Activated naive CD4-positive, alpha-beta T cell treated with Interleukin-2 at 50 U/mL for 16 hours (primary cell): ENCODE measurements at places on chromosomes 1 and 21.

GRCh38 chr1:163361123-163361934, 39.6 kb downstream of the NUF2 start:
- no peak for DNase-seq

DNA sequence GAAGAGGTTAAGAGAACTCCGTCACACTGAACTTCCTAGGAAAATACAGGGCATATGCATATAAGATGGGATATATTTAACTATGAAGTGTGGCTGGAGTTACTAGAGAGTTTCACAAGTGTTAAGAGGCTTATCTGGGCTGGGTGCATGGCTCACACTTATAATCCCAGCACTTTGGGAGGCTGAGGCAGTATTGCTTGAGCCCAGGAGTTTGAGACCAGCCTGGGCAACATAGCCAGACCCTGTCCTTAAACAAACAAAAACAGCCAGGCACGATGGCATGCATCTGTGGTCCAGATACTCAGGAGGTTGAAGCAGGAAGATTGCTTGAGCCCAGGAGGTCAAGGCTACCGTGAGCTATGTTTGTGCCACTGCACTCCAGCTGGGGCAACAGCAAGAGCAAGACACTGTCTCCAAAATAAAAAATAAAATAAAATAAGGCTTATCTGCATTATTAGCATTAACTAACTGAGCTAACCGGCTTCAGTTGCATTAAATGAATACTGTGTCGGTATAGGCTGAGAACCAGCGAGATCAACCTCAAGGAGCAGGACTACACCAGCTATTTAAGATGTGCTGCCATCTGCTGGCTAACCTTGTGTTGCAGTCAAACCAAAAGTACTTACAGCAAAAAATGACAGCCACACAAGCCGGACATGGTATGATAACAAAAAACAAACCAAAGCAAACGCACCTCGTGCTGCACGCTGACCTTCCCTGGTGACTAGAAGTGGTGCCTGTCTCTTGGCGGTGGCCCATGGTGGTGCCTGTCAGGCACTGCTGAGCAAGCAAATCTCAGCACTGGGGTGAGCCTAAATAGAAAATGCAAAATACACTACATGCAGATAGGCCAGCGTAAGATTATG, 19.7 kb upstream of the RBBP5 start:
- DNase-seq: peak; percentile 69

DNA sequence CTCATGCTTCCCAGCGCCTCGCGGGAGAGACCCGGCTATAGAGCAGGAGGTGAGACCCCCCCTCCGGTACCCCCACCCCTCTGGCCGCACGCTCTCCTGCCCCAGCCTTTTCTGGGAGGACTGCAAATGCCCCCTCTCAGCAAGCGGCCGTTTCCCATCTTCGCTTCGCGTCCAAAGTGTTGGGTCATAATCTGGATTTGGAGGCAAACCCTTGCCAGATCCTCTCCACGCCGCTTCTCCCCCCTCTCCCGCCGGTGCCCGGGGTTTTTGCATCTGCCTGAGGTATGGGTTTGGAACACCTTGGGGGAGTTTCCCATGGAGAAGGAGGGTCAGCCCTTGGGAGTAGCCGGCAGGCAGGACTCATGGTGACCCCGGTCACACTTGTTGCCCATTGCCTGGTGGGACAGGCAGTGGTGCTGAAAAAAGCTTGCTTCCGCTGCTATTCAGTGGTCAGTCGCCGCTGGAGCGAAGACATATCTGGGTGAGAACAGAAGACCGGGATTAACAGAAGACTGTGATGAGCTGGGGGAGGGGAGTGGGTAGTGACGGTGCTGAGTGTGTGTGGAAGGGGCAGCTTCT, 935 bp downstream of the KCNK2 start:
- no peak for DNase-seq

GRCh38 chr1:3638676-3639075, 11.2 kb downstream of the WRAP73 start:
- no peak for DNase-seq

DNA sequence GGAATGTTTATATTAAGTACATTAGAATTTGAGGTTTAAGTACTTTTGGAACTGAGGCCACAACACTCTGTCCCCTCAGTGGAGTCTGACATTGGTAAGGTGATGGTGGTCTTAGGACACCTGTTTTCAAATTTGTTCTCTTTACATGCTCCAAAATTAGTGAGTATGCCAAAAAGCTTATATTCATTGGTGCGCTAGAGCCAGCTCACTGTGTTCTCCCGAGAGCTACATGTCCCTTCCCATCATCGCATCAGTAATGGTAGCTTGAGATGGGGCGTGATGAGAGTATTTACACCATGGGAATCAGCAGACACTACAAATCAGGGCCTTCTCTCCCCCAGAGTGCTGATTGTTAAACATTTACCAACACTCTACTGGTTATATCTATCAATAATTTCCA, 19.5 kb downstream of the ETS2 start:
- DNase-seq: no peak

DNA sequence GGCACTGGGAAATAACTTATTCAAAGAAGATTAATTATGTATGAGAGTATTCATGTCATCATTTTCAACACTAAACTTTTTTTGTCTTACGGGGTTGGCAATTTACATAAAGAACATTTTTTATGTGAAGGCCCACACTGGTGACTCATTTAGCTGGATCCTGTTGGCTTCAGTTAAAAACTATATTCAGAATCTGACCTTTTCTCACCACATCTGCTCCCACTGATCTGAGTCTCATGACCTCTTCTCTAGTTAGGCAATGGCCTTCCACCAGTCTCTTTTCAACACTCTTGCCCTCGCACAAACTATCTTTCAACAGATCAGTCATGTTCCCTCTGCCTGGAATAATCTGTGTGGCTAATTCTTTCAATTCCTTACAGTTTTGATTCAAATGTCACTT, 53.4 kb downstream of the TMPRSS15 start:
- DNase-seq: no peak

GRCh38 chr1:110343249-110343648, 4.1 kb downstream of the RBM15 start:
- DNase-seq: no peak

DNA sequence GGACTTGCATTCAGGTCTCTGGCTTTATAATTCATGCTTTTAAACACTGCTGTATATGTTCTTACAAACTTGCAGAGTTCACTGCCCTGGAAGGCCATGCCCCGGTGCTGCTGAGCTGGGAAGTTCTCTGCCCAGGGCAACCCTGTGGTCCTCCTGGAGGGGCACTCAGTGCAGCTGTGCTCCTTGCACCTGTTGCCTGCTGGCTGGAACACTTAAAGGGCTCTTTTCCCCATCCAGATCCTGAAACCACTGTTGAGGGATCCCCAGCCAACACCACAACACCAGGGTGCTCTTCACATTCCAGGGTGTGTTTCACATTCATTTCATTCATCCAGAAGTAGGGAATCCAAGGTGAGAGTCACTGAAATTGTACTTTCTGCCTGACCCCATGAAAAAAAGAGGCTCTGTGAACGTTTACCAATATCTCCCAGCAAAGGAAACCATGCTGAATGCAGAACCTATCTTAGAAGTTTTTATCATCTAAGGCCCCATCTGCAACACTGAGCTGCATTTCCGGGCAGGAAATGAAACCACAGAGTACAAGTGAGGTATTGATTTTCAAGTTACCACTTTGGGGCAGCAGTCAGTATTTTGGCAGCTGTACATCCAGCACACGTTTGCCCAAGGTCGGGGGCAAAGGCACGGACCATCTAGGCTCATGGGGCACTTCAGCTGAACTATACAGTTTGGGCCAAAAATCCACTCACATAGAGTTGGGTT, 16.4 kb upstream of the KIAA0040 start:
- peak; percentile 44 for DNase-seq

GRCh38 chr1:67836769-67837168, 3.5 kb upstream of the GNG12 start:
- DNase-seq: no peak

DNA sequence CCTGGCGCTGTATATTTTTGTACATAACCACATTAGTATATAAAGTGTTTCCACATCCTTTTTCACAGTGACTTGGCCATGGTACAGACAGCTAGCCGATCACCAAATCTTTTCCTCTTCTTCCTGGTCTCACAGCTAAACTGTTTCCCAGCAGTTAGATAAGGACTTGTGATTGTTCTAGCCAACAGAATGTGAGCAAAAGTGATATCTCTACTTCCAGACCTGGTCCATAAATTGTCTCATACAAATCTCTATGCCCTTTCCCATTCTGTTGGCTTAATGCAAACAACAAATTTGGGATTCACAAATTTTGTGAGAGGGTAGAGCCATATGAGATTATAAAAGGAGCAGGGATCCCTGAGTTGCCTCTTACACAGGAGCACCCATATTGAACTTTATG, 19.5 kb downstream of the PAFAH2 start:
- no peak for DNase-seq

GRCh38 chr1:93963585-93963984, 54.4 kb upstream of the GCLM start:
- DNase-seq: no peak

DNA sequence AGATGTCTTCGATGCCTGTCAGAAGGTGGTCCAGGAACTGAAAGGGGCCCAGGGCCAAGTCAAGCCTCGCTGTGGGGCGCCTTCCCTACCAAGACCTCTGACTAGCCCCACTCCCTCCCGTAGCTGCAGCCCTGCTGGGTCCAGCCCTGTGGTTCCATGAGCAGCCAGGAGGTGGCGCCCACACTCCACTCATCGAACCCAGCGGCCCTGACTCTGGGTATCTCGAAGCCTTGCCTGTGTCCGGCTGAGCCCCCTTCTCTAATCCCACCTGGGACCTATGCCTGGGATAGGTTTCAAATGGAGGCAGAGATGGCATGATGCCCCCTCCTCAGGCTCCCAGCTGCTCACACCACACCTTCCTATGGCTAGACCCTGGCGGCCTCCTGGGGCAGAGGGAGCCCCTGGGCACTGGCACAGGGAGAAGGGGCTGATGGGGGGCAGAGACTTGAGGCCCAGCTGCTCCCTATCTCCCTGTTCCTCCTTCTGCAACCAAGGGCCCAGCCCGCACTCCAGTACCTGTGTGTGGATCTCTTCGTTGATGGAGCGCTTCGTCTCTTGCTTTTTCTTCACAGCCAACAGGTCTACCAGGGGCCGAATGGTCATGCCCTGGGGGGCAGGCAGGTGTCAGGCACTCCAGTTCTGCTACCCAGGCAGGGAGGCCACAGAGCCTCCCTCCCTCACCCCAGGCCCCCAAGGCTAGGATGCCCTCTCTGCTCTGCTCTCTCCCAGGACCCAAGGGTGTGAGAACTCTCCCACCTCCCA, 52.0 kb downstream of the SLC9A1 start:
- peak; percentile 84 for DNase-seq

- DNase-seq: peak; percentile 55
Measured at GRCh38 chr1:210400043-210400840, 71.5 kb downstream of the HHAT start.

GRCh38 chr1:205665201-205666045, 14.9 kb downstream of the SLC45A3 start:
- DNase-seq: no peak

GRCh38 chr1:92466683-92467352, 19.9 kb downstream of the GFI1 start:
- DNase-seq: no peak

- no peak for DNase-seq
Measured at GRCh38 chr1:13546791-13547190, 33.0 kb upstream of the LRRC38 start.

GRCh38 chr1:227317523-227318015, 723 bp downstream of the CDC42BPA start:
- DNase-seq: no peak

DNA sequence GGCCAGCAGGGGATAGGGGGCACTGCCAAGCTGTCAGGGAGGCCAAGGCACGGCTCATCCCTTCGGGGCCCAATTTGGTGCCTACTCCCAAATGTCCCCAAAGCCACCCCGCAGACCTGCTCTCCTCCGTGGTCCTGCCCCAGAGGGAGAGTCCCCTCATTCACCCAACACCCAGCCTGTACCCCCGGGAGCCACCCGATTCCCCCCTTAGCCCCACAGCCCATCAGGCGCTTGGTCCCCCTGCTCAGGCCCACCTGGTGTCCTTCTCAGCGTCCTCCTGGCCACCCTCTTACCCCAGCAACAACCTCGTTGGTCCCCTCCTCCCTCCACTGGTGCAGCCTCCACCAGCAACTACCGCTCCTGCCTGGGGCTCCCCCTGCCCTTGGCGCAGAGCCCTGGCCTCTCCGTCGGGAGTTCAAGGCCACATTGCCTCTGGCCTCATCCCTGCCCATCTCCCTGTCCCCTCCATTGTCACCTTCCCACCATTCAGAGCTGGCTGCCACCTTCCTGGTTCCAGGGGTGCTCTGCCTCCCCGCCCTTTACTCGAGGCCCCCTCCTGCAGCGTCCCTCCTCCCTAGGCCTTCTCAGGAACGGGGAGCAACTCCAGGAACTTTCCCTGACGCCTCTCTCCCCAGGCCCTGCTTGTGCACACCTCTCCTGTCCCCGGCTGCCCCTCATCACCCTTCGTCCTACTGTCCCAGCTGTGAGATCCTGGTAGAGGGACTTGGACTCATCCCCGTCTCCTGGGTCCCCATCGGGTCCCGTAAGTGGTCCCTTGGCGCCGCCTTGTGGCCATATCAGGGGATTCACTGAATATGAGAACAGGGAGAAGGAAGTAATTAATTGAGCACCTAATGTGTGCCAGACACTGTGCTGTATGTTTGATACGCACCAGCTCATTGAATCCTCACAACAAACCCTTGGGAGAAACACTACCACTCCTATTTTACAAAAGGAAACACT, 73.9 kb downstream of the RAP1GAP start:
- peak; percentile 40 for DNase-seq

- DNase-seq: no peak
Measured at GRCh38 chr21:36169470-36170128, 13.0 kb downstream of the DOP1B start.

DNA sequence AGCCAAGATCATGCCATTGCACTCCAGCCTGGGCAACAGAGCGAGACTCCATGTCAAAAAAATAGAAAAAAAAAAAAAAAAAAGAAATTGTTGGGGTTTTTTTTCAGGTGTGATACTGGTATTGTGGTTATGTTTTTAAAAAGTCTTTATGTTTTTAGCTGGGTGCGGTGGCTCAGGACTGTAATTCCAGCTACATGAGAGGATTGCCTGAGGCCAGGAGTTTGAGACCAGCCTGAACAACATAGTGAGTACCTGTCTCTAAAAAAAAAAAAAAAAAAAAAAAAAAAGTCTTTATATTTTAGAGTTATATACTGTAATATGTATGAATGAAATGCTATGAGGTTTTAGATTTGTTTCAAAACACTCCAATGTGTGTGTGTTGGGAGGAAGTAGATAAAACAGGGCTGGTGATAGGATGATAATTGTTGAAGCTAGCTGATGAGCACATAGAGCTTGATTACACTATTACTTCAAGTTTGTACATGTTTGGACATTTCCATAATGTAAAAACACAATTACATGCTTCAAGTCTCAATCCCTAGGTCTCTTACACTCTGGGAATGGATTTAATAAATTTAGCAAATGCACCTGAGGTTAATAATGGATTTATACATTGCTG, 30.2 kb upstream of the ATP5PO start:
- no peak for DNase-seq

- no peak for DNase-seq
Measured at GRCh38 chr1:153648000-153648643, 10.4 kb upstream of the SNAPIN start.

DNA sequence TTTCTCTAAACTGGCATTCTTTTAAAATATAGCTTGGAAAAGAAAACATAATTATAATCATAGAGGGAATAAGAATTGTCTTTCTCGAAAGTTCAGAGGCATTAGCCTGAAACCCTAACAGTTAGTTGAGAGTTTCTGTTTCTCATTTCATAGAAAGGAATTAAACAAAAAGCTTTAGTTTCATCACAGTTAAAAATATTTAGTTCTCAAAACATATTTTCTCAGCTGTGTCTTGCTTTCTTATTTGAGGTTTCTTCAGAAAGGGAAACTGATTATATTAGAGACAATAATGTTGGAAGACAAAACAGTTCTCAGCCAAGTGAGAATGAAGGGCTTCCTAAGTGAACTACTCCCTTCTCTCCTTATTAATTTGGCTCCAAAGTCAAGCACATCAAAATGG, 75.4 kb upstream of the C1orf105 start:
- no peak for DNase-seq
